HS-5 (cell line): ENCODE measurements at places on chromosomes 1 and 21.

DNA sequence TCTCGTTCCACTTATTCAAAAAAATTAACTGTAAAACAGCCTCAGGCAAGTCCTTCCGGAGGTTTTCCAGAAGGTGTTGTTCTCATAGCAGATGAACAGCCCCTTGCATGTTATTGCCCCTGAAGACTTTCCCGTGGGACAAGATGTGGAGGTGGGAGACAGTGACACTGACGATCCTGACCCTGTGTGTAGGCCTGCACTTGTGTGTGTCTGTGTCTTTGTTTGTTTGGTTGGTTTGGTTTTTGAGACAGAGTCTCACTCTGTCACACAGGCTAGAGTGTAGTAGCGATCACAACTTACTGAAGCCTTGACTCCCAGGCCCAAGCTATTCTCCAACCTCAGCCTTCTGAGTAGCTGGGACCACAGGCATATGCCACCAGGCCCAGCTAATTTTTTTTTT is 12.6 kb downstream of the ETV3L start:
- no peak for DNase-seq

DNA sequence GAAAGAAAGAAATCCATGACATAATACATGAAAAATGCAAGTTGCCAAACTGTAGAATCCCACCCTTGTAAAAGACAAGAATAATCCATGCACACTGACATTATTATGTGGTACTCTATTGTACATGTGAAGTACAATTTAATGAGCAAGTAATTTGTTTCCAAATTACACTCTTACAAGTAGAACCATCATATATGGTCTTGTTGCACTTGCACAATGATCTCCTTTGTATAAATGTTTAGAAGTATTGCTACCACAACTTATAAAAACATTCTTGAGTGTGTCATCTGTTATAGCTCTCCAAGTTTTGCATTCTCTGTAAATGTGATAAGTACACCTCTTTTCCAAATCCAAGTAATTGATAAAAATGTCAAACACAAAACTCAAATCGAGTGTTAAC is 29.1 kb upstream of the ZNF281 start:
- peak; percentile 16 for DNase-seq

DNA sequence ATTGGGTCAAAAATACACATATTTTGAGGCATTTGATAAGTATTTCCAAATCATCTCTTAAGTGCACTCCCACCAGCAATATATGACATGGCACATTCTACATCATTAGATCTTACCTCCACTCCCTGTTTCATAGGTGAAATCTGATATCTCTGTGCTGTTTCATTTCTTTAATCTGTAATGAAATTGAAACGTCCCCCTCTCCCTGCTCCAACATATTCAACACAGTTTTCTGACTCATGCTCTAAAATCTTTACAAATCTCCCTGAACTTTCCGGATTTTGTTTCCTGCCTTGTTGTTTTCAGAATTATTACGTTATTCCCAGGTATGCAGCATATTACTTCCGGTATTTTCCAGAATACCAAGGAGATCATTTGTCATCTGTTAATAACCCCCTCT is 66.1 kb upstream of the AKT3 start:
- DNase-seq = no peak

GRCh38 chr1:45215485-45216199 is 9.2 kb upstream of the ZSWIM5 start:
- DNase-seq = no peak

- no peak for DNase-seq
These were observed 132.8 kb downstream of the FGGY start for GRCh38 chr1:59429656-59430055.

DNA sequence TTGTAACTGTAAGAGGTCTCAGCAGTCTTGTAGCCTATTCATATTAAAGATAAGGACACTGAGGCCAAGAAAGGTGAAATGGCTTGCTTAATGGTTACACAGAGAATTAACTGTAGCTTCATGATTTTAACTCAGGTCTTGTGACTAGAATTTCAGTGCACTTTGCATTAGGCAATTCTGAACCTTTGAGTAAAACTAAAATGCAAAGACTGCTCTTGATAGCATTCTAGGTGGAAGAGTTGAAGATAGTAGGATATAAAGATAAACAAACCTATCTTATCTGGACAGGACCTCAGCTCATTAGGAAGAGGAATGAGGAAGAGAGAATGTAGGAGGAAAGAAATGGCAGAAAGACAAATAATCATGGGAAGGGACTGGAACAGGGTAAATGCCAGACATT is 68.6 kb upstream of the RGL1 start:
- DNase-seq = no peak

GRCh38 chr1:7594002-7594713 is 176.9 kb upstream of the VAMP3 start:
- no peak for DNase-seq

- DNase-seq = no peak
These were observed 33.0 kb downstream of the KANK4 start for GRCh38 chr1:62285984-62286785.

- DNase-seq = no peak
These were observed 620.2 kb downstream of the PLPP3 start for GRCh38 chr1:55959136-55959548.

DNA sequence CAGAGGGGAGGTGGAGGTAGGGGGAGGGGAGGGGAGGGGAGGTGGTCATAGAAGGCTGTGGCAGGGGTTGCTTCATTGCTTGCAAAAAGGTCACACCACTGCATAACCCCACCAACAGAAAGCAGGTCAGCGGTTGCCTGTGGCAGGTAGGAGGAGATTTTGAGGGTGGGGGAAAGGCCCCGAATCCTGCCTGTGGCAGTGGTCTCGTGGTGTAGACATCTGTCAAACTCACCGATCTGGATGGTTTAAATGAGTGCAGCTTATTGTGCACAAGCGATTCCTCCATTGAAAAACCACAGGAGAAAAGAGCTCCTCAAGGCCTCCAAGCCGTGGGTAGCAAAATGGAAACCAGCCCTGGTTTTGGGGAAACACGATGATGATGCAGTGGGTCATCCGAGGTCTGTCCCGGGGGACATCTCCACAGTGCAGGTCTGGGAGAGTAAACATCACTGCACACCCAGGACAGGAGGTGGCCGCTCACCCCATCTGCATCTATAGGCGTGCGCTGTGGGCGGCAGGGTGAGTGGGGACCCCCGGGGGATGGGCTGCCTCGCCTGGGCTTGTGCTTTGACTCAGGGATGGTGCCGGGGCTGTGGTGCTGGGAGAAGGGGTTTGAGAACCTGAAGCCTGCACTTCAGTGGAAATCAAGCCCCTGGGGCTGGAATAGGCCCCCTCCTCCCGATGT is 112.3 kb downstream of the CRYAA start:
- DNase-seq = no peak

DNA sequence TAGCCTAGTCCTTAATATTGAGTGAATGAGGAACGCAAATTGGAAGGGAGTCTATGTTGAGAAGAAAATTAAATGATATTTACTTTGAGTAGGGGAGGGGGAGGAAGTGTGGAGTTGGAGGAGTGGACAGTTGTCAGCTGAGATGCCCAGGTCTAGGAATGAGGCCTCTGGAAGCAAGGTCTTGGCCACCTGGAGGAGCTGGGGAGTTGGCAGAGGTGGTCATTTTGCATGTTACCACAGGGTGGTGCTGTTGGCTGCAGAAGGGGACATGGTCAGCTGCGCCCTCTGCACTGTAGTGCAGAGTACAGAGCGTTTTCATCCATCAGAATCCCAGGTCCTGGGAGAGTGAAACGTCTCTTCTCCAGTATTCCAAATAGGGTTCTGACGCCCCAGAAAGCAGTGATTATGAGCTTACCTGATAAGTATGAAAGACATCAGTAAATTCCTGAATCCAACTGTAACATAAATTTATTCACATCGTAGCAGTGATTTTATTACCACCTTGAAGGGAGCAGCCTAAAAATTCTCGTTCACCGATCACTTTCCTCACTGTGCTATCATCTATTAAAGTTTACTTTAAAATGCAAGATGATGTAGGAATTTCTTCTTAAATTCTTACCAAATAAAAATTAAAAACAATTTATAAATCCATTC is 13.8 kb downstream of the PARK7 start:
- peak; percentile 36 for DNase-seq
